NCI-H526 treated with DMSO at 0.1 percent for 48 hours (cell line): ENCODE measurements at places on chromosomes 5 and 9.

GRCh38 chr5:61651195-61651594 is 319.1 kb downstream of the ZSWIM6 start:
- no peak for DNase-seq

DNA sequence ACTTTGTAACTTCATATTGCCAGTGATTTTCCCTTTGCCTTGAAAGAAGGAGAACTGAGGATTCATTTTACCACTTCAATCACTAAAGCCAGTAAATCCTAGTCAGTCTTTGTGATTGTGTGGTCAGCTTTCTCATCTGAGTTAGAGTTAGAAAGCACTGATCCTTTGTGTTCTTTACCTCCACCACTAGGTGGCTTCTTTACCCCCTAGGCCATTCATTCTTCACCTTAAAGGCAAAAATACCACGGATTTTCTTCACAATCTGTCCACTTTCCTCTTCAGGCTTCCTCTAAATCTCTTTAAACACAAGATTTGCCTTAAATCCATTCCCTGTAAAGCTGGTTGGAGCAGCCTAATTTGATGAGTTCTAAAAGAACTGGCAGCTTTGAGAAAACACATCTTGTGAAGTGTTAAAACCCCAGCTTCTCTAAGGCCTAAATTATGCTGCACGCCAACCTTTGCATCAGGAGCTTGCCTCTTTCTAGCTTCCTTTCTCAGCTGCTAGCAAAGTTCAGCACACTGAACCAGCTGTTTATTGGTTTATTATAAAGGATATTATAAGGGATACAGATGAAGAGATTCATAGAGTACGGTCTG is 20.4 kb downstream of the BDP1 start:
- DNase-seq, result peak; percentile 5

GRCh38 chr9:73402081-73403028 is 250.7 kb downstream of the ANXA1 start:
- DNase-seq, result no peak

DNA sequence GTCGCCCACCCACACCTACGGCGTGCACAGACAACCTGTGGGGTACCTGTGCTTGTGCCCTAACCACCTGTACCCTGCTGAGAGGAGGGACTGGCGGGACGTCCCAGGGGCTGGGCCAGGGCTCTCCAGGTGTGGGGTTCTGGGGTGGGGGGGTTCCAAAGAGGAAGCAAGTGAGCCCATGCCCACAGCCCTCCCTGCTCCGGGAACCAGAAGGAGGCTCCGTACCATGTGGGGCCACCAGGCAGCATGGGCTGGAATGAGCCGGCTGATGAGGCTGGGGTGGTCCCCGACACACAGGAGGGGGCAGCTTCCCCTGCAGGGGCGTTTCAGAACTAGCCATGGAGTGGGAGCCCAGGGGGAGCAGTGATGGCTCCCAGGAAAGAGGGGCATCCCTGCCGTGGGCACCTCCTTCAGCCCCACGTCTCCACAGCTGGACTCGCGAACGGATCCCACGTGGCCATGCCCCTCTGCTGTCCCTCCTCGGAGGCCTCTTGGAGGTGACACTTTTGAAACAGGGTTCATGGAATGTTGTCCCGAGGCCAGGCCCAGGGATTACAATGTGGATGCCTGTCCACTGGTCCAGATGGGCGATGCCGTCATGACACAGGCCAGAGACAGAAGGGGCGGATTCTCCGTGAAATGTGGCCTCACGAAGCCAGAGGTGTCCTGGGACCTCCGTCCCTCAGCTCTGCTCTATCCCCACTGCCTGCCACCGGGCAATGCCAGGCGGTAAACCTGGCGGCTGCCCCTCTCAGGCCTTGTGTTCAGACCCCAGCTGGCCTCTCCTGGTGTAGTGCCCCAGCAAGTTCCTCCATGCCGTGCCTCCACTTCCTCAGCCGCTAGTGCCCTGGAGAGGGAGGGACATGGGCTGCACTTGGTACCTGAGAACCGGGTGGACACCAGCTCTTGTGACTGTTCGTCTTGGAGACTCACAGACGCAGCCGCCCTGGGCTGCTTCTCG is 33.6 kb upstream of the IRX4 start:
- DNase-seq, result no peak

DNA sequence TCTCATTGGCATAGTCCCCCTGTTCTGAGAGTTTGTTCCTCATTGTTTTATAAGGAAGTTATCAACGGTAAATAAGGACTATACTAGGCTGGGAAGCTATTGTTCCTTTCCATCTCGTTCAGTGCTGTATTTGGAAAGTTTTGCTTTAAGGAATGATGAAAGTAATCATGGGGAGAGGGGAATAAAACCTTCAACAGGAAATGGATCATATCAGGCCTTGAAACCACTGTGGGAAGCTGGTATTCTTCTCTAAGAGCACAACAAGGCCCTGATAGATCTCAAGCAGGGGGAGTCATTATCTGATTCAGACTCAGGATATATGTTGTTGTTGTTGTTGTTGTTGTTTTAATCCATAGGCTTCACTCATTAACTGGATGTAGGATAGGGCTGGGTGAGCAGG is 474.5 kb downstream of the ENC1 start:
- no peak for DNase-seq

GRCh38 chr9:28056006-28056405 is 482.7 kb upstream of the C9orf72 start:
- DNase-seq, result no peak
